Endodermal cell (in vitro differentiated cells): ENCODE measurements at places on chromosomes 7 and 10. TPM values are rescaled to one million over a fixed set of nuclear protein-coding genes. Genes with fewer than 3 reads are reported as not detected.

DNA sequence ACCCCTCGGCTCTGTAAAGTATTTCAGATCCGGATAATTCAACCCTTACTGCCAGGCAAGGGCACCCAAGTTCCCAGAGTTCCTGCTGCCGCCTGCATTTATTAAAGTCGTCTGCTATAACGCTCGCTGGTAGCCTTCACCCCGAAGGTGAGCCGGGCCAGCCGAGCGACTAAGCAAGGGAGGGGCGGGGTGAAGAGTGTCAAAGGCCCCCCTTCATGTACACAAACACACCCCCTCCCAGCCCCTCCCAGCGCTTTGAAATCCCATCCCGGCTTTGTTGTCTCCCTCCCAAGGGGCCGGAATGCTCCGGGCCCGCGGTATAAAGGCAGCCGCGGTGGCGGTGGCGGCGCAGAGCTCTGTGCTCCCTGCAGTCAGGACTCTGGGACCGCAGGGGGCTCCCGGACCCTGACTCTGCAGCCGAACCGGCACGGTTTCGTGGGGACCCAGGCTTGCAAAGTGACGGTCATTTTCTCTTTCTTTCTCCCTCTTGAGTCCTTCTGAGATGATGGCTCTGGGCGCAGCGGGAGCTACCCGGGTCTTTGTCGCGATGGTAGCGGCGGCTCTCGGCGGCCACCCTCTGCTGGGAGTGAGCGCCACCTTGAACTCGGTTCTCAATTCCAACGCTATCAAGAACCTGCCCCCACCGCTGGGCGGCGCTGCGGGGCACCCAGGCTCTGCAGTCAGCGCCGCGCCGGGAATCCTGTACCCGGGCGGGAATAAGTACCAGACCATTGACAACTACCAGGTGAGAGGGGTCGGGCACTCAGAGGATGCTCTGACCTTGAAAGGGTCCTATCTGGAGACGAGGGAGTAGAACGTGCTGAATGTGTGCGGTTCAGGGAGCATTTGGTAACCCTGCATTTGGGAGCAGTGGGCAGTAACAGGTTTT lies at the start of gene DKK1:
Gene DKK1 (plus strand): TSS at position 349 of the 889 bp plus-strand sequence. CDS start 154 bp downstream, at position 503.
- no peak within 1 kb of the TSS for H3K27ac ChIP-seq
- H3K4me1 ChIP-seq: no peaks in the 10 kb centered on the region
- peaks cover 40% of the 10 kb centered on the region for H3K27me3 ChIP-seq
- H3K36me3 ChIP-seq: peaks cover 18% of the 10 kb centered on the region

- H3K27me3 ChIP-seq: no peaks in the 10 kb centered on the region
- no peak overlapping the region for H3K27ac ChIP-seq
- H3K4me1 ChIP-seq: no peaks in the 10 kb centered on the region
- H3K4me3 ChIP-seq: no peak overlapping the region
Observed at GRCh38 chr10:37535459-37536246, 321.8 kb downstream of the ZNF248 start.

UTF1 gene
- total RNA-seq: 1.5 and 1.9 TPM in 2 replicates

GRCh38 chr10:58023341-58024073 lies 244.2 kb downstream of the IPMK start:
- H3K27ac ChIP-seq: no peak overlapping the region
- no peak for DNase-seq
- H3K27me3 ChIP-seq: no peaks in the 10 kb centered on the region
- no peak overlapping the region for H3K4me3 ChIP-seq

DNA sequence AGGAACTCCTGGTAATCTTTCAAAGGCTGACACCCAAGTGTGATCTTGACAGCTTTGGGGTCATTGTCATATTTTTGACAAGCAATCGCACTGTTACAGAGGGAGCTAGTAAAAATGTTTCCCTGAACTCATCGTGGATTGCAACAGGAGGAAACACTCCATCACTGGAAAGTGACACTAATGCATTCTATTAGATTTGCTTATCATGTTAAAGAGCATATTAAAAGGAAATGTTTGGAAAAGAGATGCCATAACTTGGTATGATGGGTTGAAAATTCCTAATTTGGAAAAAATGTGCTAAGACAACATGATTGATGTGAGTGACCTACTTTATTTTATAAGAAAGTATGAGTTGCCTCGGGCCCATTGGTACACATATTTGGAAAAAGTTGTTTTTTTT lies 22.7 kb upstream of the EMX2 start:
- H3K27me3 ChIP-seq: peaks cover 62% of the 10 kb centered on the region
- H3K27ac ChIP-seq: no peak overlapping the region
- H3K4me3 ChIP-seq: no peak overlapping the region

DNA sequence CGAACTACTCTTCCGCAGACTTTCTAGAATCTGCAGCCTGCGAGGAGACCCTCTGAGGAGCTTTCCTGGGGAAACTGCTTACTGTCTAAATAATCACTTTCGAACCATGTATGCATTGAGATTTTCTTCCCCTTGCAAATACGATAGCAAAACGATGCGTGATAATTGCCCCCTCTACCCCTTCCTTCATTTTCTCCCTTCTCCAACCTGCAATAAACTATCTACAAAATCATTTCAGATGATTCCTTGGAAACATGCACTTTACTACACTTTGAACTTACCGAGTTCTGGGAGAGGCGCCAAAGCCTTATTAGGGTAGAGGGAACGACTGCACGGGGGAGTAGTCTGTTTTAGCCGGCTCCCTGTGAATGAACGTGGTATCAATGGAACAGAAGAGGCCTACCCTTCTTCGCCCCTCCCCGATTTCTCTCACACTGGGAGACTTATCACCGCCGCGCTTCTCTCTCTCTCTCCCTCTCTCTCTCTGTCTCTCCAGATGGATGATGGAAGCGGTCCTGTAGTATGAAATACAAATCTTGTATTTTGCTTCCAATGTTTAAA lies at the start of gene FGFBP3:
Gene FGFBP3 (minus strand): TSS at position 370 of the 561 bp plus-strand sequence. CDS start 517 bp downstream, outside the sequence.
- H3K36me3 ChIP-seq: peaks cover 6% of the 10 kb centered on the region
- H3K4me3 ChIP-seq: peak within 1 kb of the TSS; percentile 78
- H3K27ac ChIP-seq: peak within 1 kb of the TSS; percentile 76
- peaks cover 4% of the 10 kb centered on the region for H3K27me3 ChIP-seq
- peak; percentile 83 for DNase-seq

AKR1C8 gene
- not detected in 2 replicates for total RNA-seq

ENO4 gene
- total RNA-seq: 1.4 and 2.2 TPM in 2 replicates

DNA sequence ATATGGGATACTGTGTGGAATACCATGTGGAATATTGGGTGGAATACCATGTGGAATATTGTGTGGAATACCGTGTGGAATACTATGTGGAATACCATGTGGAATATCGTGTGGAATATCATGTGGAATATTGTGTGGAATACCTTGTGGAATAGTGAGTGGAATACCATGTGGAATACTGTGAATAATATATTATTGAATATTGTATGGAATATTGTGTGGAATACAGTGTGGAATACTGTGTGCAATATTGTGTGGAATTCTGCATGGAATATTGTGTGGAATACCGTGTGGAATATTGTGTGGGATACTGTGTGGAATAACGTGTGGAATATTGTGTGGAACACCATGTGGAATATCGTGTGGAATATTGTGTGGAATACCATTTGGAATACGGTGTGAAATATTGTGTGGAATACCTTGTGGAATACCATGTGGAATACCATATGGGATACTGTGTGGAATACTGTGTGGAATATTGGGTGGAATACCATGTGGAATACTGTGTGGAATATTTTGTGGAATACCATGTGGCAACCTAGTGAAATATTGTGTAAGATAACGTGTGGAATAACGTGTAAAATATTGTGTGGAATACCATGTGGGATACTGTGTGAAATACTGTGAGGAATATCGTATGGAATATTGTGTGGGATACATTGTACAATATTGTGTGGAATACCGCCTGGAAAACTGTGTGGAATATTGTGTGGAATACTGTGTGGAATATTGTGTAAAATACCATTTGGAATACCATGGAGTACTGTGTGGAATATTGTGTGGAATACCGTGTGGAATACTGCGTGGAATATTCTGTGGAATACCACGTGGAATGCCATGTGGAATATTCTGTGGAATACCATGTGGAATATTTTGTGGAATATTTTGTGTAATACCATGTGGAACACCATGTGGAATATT lies 133.9 kb upstream of the CHST15 start:
- no peak for DNase-seq
- H3K4me1 ChIP-seq: no peaks in the 10 kb centered on the region
- H3K4me3 ChIP-seq: no peak overlapping the region
- H3K27ac ChIP-seq: no peak overlapping the region
- no peaks in the 10 kb centered on the region for H3K36me3 ChIP-seq

GRCh38 chr7:132083126-132083525 lies 493.1 kb downstream of the PLXNA4 start:
- no peaks in the 10 kb centered on the region for H3K27me3 ChIP-seq
- H3K36me3 ChIP-seq: no peaks in the 10 kb centered on the region
- no peak overlapping the region for H3K27ac ChIP-seq
- no peak overlapping the region for H3K4me3 ChIP-seq
- no peak for DNase-seq

- no peaks in the 10 kb centered on the region for H3K4me1 ChIP-seq
- peaks cover 6% of the 10 kb centered on the region for H3K27me3 ChIP-seq
- no peaks in the 10 kb centered on the region for H3K36me3 ChIP-seq
- no peak overlapping the region for H3K4me3 ChIP-seq
- no peak for DNase-seq
Observed at GRCh38 chr10:92702301-92702916, 12.7 kb downstream of the HHEX start.

EN2 gene
- not detected in 2 replicates for total RNA-seq

DNA sequence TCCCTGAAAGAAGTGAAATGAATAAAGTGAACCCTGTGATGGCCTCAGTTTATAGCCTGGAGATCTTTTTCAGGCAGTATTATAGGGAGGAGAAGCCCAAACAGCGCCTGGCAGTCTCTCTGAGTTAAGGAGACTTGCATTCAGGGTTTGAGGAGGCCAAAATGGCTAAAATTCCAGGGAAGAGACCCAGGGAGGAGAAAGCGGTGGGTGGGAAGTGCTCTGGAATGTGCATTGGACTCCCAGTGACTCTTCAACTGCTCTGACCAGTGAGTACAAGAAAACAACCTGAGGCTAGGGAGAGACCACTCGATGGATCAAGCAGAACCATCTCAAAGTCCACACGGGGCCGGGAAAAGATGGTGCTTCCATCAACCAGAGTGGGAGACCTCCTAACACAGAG lies 35.3 kb upstream of the EPHB6 start:
- H3K36me3 ChIP-seq: no peaks in the 10 kb centered on the region
- no peak for DNase-seq
- H3K27ac ChIP-seq: no peak overlapping the region
- no peaks in the 10 kb centered on the region for H3K4me1 ChIP-seq

- H3K27ac ChIP-seq: peak within 1 kb of the TSS; percentile 85
- H3K4me1 ChIP-seq: no peaks in the 10 kb centered on the region
- no peaks in the 10 kb centered on the region for H3K27me3 ChIP-seq
- peak within 1 kb of the TSS; percentile 93 for H3K4me3 ChIP-seq
- H3K36me3 ChIP-seq: peaks cover under 1% of the 10 kb centered on the region
Observed at GRCh38 chr7:134778941-134779740, at the start of gene CALD1. CALD1 (plus strand) TSS chr7:134779634; CDS start chr7:134867734, 88,100 bp downstream.

FOXP2 gene
- 9.3 and 13.3 TPM in 2 replicates for total RNA-seq

- H3K4me1 ChIP-seq: no peaks in the 10 kb centered on the region
- no peaks in the 10 kb centered on the region for H3K27me3 ChIP-seq
- H3K27ac ChIP-seq: no peak overlapping the region
- no peaks in the 10 kb centered on the region for H3K36me3 ChIP-seq
Observed at GRCh38 chr7:104873401-104873800, 140.6 kb upstream of the KMT2E start.

ADARB2 gene
- total RNA-seq: 0.97 and 1.1 TPM in 2 replicates

DNA sequence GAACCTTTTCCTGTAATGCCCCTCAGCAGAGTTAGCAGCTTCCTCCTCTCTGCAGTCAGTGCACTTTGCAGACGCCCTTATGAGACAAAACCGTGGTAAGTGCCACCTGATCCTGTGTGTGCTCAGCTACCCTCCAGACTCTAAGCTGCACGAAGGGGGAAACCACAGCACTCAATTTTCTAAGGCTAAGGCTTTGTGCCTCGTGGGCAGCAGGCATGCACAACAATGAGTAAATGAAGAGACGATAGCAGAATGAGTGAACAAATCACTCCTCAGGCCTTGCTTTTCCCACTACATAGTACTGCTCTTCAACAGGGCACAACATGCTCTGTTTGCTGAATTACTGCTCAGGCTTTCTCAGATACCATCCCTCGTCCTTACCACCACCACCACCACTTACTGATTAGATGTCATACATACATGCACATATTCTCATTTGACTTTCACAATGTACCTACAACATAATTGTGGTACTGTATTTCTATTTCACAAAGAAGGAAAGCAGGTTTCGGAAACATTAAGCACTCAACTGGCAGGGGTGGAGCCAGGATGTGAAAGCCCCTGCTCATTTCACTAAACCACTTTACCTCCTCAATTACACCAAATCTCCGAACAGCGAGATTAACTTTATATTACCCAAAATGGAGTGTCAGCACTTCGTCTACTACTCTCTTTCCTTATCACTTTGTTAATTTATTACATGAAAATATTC lies 85.4 kb downstream of the ICA1 start:
- DNase-seq: no peak
- H3K4me1 ChIP-seq: no peaks in the 10 kb centered on the region
- H3K4me3 ChIP-seq: no peak overlapping the region

DNA sequence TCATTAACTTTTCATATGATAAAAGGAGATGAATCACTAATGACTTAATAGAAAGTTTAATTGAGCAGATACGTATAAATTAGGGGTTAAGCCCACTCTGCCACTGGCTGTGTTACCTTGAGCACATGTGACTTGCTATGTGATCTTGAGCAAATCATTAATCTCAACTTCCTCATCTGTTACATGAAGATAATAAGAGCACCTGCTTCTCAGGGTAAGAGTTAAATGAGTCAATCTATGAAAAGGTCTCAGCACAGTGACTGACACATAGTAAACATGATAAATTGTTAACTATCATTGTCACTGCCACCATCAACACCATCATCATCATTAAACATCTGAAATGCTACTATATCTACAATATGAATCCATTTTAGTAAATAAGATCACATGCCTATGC lies 110.8 kb downstream of the TPK1 start:
- H3K4me1 ChIP-seq: no peaks in the 10 kb centered on the region
- no peak overlapping the region for H3K27ac ChIP-seq
- H3K4me3 ChIP-seq: no peak overlapping the region
- DNase-seq: no peak

- H3K4me3 ChIP-seq: no peak overlapping the region
- H3K36me3 ChIP-seq: no peaks in the 10 kb centered on the region
- DNase-seq: no peak
- H3K27ac ChIP-seq: no peak overlapping the region
- H3K27me3 ChIP-seq: no peaks in the 10 kb centered on the region
- H3K4me1 ChIP-seq: no peaks in the 10 kb centered on the region
Observed at GRCh38 chr7:137625197-137625596, 221.6 kb downstream of the DGKI start.

CDK14 gene
- total RNA-seq: 11.3 to 16.7 TPM (median 13.4 TPM) in 3 replicates

- no peak overlapping the region for H3K4me3 ChIP-seq
- no peak overlapping the region for H3K27ac ChIP-seq
- no peaks in the 10 kb centered on the region for H3K4me1 ChIP-seq
- no peaks in the 10 kb centered on the region for H3K27me3 ChIP-seq
- DNase-seq: no peak
Observed at GRCh38 chr10:71711052-71711623, 8.4 kb downstream of the C10orf105 start.

- no peak overlapping the region for H3K27ac ChIP-seq
- peaks cover 20% of the 10 kb centered on the region for H3K4me1 ChIP-seq
- H3K4me3 ChIP-seq: no peak overlapping the region
- H3K36me3 ChIP-seq: peaks cover 4% of the 10 kb centered on the region
Observed at GRCh38 chr7:150397346-150398107, 18.4 kb downstream of the ZNF775 start.

- no peaks in the 10 kb centered on the region for H3K27me3 ChIP-seq
- no peak for DNase-seq
- H3K4me3 ChIP-seq: no peak overlapping the region
- H3K27ac ChIP-seq: peak overlapping the region; percentile 36
Observed at GRCh38 chr10:126060261-126060931, 164.0 kb downstream of the FANK1 start.

OR6B1 gene
- total RNA-seq: not detected in 2 replicates
